CD4-positive, alpha-beta T cell treated with Interleukin-12 subunit alpha and Interleukin-12 subunit beta, for 1 hour (primary cell): ENCODE measurements at places on chromosomes 3 and 15.

DNA sequence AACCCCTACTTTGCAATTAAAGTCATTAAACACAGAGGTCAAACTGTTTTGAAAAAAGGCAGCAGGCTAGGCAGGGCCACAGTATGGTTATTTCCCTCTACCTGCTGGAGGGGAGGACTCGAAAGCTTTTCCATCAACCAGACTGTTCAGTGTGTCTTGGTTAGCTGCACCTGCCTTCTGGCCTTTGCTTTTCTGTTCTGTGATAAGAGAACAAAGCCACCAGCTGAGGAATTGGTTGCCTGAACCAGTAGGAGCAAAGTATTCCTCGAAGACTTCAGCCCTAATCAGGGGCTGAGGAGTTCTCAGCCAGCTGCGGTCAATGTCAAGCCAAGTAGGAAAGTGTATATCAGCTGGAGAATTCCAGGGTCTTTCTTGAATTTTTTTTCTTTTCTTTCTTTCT, 132.5 kb downstream of the SOX2 start:
- no peak for DNase-seq

DNA sequence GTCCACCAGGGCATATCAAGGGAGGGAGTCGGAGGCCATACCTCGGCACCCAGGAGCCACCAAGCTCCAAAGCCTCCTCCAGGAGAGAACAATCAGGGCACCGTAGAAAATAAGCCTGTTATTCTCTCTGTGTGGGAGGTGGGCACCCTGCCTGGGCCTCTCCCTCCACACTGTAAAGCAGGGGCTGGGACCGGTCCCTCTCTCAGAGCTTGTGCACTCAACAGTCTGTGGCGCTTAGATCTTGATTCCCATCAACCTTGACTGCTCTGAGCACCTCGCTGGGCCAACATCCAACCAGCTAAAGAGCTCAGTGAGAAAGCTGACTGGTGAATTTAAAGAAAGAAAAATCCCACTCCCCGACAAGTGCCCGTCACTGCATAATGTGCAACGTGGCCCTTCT, 53.0 kb downstream of the PCSK6 start:
- DNase-seq: no peak

DNA sequence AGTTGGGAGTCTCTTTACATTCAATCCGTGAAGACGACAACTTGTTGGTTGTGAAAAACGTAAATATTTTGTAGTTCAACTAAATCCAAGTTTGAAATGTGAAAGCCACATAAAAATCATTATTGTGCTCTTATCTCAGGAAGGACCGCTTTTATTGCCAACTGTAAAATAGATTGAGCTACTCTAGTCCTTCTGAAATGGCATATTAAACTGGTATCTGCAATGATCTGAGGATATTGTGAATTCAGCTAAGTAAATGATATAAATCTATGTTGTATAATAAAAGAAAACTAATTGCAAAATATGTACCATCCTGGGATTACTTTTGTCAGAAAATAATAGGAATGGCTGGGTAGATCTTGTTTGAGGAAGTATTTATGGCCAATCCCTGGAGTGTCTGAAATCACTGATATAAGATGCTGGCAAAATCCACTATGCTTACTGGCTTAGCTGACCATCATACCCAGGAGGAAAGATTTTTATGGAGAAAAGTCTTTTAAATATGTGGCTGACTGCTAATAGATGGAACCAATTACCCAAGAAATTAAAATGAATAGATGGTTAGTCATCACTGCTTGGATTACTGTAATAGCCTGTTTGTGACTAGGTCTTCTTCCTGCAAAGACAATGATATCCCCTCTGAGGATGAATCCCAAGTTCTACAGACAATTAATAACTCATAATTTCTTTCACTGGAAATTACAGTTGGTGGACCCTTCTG, 191.8 kb downstream of the SEMA6D start:
- no peak for DNase-seq

DNA sequence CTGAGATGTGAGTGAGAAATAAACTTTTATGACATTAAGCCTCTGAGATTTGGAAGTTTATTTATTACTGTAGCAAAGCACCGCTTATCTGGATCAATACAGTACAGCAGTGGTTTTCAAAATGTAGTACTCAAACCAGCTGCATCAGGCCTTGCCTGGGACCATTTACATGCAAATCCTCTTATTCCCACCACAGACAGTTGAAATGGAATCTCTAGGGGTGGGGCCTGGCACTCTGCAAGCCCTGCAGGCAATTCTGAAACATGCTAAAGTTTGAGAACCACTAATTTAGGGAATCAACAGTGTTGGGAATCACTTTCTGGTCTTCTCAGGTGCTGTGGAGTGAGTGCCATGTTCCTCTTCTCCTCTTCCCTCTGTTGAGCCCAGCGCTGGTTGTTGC, 77.8 kb upstream of the TAMM41 start:
- DNase-seq: no peak

DNA sequence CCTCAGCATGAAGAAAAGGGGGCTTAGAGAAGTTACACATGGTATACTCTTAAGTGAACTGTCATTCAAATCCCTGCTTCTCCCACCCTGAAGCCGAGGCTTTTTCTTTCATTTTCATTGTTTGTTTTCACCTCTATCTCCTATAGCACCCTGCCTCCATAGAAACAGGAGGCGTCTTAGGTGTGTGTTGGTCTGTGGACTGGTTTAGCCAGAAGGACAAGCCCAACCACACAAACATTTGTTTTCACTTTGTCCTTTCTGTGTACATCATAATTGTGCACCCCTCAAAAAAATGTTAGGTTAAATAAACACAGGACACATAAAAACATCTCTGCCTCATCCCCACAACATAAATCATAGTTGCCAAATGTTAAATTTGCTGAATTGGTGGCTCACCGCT, 73.3 kb upstream of the UBE2E2 start:
- no peak for DNase-seq

- no peak for DNase-seq
Observed at GRCh38 chr15:29106116-29106515, 163.5 kb downstream of the NSMCE3 start.

DNA sequence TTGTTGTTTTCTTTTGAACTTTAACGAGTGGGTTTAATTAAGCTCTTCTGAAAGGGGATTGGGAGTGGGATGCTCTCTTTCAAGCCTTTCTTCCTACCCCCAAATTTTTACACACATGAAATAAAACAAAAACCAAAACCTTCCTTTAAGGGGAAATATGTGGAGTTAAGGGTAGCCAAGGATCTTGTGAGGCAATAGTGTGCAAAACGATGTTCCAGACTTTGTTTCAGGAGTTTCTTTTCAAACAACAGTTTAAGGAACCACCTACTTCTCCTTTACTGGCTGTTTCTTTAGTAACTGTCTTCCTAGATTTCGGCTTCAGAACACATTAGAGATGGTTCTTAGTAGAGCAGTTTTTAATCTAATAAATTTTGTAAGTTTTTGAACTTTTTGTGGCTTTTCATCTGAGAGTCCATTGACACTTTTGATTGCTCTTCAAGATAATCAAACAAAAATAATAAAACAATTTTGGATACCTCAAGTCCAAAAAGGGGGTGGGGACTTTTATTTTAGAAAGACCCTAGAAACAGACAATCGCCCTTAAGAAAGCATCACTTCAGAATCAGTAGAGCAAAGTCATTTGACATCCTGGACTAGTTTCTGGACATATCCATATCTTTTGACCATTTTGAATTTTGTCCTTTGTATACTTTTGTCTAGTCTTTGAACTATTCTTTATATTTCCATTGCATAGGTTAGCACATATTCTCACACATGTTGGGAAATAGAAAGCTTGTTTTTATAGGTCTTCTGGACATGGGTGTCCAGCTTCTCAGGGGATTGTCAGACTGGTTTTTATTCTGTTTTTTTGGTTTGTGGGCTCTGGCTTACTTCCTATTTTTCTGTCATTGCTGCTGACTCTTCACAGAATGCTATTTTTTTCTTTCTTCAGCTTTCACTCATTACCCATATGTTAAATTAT, 6.0 kb downstream of the DIPK2A start:
- DNase-seq: no peak

- no peak for DNase-seq
Observed at GRCh38 chr3:33194303-33194702, 24.3 kb downstream of the SUSD5 start.

DNA sequence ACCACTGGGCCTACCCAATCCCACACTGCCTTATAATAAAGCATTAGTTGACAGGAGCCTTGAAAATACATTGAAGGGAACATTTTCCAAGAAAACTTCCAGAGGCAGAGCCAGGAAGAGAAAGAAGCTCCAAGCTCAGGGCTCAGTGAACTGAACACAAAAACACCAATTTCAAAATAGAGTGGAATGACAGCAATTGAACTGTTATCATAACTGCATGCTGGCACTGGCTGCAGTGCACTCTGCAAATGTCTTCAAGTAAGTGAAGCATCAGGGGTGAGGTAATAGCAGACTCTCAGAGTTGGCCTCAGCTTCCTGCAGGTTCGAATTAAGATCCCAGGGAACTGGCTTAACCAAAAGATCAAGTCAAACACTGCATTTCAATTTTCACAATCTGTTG, 388.0 kb upstream of the WNT5A start:
- DNase-seq: no peak

DNA sequence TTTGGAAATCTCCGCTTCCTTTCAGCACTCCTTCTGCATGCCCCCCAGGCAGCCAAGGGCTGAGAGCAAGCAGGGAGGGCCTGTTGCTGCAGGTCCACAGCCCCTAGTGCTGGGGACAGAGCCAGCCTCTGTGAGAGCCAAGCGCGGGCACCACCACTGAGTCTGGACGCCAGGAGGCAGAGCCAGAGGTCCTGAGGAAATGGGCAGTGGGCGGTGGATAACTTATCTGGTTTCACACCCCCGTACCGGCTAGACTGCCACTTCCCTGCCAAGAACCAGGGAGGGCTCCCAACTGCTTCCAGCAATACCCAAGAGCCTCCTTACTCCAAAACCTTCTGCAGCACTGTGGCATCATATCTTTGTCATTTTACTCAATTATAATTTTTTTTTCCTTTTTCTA, 141.6 kb upstream of the IGF1R start:
- no peak for DNase-seq

- DNase-seq: no peak
Observed at GRCh38 chr15:80986487-80986886, 3.1 kb downstream of the MESD start.
